Pancreas (tissue), 10 donors: ENCODE measurements at places on chromosomes 12 and 14.

GRCh38 chr14:92531106-92531873 is 17.7 kb downstream of the RIN3 start:
- no peak for DNase-seq

DNA sequence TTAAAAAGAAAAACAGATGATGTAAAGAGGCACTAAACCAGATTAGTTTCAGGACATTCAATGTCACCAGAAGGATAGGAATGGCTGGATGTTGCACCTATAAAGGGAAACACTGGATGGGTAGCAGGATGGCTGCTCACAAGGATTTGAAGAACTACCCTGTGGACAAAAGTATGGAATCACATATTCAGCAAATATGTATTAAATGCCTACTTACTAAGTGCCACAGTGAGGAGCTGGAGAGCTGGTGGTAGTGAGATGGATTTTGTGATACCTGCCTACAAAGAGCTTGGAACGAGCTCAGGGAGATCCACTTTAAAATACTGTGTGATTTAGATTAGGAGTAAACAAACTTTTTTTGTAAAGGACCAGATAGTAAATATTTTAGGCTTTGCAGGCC is 316.2 kb downstream of the PAWR start:
- no peak for DNase-seq

DNA sequence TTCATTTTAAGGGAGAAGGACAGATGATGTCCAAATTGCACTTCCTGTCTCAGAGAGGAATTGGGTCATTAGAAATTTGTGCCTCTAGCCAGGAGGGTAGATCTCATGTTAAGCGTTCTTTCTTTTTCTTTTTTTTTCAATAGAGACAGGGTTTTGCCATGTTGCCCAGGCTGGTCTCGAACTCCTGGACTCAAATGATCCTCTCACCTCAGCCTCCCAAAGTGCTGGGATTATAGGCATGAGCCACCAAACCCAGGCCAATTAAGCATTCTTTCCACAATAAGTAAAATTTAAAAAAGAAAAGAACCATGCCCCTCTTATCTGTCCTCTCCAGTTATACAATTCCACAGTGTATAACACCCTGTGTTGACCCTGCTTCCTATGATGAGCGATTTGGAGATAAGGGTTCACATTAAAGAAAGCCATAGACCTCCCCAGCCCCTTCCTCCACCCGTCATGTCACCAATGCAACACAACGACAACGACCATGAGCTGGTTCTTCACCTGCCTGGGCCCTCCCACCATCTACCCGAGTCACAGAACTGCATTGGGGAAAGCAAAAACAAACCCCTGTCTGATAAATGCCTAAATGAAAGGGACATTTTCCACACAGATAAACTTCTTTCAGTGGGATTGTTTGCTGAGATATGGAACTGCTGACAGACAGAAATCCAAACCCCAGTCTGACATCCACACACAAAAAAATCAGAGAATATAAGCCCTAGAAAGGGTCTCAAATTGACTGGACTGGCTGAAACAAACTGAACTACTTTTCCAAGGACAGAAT is 37.3 kb downstream of the SSH1 start:
- DNase-seq = peak; percentile 10

- DNase-seq = no peak
These were observed 91.3 kb downstream of the TSPAN9 start for GRCh38 chr12:3168223-3169221.

- no peak for DNase-seq
These were observed 73.4 kb downstream of the C12orf42 start for GRCh38 chr12:103422328-103422727.

GRCh38 chr12:119432949-119433348 is 98.4 kb downstream of the CCDC60 start:
- no peak for DNase-seq

DNA sequence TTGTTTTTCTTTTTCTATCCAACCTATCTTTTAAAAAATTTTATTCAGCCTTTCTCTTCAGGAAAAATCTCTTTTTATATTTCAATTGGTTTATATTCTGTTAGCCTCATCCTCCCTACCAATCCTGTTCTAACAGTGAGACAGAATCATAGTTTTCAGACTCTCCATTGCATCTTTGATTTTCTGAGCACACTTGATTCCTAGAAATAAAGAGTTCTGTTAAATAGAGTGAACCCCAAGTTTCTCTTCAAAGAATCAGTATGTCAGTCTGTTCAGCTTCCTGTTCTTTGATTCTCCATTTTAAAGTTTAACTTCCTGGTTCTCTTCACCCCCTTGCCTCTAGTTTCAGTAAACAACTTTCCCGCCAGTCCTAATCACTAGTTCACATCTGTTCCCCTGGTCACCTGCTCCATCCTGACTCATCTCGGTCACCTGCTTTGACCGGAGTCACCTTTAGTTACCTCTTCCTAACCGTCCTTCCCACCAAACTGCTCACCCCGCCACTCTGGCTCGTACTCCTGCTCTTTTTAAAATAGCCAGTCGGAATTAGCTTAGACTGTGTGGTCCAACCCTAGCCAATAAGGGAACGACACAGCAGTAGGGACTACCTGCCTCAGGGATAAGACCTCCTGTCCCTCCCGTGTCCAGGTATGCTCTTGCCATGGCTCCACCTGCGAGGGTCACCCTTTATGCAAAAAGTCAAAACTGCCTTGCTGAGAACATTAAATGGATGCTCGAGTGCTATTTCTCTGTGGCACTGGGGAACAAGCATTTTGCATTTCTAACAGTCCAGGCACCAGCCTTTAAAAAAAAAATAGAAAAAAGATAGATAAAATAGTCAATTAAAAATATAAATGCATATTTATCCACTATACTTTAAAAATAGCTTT is 48.4 kb downstream of the DDX51 start:
- no peak for DNase-seq

DNA sequence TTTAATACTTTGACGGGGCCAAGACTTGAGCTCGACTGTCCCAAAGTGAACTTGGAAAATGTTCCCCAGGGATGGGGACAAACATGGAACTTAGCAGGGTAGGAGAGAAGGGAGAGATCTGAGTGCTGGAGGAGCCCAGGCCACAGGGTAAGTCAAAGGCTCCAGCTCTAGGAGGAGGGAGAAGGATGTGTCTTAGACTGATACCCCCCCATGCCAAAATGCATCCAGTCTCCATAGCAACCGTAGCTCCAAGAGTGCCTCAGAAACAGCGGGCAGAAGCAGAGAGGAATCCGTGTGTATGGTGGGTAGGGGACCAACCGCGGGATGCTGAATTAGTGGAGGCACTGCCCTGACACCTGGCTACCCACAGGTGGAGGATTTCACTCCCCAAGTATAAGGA is 845 bp upstream of the AGAP2 start:
- no peak for DNase-seq

- DNase-seq = peak; percentile 54
These were observed 20.0 kb downstream of the BEGAIN start for GRCh38 chr14:100567009-100567876.

GRCh38 chr12:119060847-119061796 is 79.8 kb downstream of the SRRM4 start:
- peak; percentile 72 for DNase-seq

GRCh38 chr12:53948650-53949593 is 5.8 kb upstream of the HOXC12 start:
- no peak for DNase-seq

DNA sequence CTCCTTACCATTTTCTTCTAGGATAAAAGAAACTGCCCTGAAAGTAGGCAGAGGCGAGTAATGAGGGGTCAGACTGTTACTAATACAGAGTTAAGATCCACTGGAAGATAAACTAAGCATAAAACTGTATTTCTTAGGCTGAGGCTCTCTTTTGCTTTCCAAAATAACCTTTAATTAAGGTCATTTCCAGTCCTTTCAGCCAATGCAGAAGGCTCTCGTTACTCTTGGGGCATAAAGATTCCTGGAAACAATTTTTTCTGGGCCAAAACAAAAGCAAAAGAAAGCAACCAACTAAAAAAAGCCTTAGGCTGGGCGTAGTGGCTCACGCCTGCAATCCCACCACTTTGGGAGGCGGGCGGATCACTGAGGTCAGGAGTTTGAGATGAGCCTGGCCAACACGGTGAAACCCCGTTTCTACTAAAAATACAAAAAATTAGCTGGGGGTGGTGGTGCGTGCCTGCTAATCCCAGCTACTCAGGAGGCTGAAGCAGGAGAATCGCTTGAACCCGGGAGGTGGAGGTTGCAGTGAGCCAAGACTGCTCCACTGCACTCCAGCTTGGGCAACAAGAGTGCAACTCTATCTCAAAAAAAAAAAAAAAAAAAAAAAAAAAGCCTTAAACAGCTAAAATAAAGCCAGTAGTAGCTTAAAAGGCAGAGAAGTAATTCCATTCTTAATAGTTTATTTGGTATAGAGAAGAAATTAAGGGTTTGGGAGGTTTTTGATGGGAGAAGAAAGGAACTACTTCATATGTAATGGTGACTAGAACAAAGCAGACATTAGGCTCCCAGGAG is 68.9 kb upstream of the STAC3 start:
- DNase-seq = no peak

- DNase-seq = no peak
These were observed 23.4 kb downstream of the CGRRF1 start for GRCh38 chr14:54533100-54533499.

DNA sequence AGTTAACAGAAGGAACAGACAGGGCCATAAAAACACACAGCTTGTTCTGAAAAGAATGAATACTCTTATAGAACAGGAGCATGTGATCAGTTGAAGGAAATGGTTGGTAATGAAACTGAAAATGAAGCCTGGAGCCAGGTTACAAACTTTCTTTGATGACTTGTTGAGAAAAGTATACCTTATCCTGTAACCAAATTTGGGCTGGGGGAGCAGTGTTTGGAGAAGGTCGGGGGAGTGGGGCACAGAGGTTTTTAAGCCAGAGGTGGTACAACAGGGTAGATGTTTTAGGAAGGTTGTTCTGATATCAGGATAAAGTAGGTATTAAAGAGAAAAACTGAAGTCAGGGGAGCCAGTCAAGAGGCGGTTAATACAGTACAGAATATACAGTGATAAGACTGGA is 8.2 kb downstream of the GOLT1B start:
- DNase-seq = no peak

DNA sequence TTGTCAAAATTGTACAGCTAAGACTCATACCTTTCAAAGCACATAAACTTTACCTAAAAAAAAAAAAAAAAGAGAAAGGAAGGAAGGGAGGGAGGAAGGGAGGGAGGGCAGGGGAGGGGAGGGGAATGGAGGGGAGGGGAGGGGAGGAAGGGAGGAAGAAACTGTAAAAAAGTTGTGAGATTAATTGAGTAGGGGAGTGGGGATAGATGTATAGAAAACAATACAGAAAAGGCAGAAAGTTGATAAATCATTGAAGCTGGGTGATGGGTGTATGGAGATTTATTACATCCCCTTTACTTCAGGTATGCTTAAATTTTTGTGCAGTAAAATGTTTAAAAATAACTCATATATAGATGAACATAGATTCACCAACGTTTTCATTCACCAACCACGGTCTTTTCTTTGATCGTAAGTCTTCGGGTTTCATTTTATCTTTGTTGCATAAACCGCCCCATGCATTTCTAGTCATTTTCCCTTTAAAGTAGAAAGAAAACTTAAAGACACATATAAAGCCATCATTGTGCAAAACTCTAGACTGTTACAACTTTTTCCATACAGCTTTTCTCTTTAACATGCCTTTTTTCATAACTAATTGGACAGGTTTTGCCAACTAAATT is 191.2 kb upstream of the KRR1 start:
- no peak for DNase-seq

- no peak for DNase-seq
These were observed 33.4 kb downstream of the CDC42BPB start for GRCh38 chr14:103023881-103024473.

DNA sequence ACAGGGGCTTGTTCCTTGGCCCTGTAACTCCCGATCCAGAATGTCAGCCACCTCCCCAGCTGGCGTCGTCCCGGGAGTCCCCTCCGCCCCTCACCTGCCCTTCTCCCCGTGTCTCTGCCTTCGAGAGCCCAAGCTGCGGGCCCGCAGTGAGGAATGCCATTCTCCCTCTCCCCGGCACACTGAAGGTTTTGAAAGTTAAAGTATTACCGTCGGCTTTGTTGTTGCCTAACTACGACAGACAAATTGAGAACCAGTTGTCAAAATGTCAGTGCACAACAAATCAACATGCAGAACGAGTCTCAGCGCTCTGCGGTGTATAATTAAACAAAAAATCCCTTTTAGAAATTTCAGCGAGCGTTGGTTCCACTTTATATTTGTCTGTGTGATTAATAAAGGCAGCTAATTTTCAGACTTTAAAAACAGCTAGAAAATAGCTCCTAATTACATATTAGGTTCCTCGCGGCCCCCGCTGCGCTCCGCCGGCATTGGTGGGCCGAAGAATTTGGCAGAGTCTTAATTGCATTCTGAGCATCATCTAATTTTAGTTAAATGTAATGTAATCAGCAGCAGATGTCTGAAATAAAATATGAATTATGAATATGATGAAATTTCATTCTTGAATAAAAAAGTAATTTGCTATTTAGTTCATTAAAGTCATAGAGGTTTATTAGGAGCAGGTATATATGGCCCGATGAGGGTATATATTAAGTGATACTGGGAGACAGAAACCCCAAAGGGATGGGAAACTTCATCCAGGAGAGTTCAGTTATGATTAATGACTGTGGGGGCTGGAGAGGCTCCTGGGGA is 40.3 kb downstream of the MVK start:
- no peak for DNase-seq

DNA sequence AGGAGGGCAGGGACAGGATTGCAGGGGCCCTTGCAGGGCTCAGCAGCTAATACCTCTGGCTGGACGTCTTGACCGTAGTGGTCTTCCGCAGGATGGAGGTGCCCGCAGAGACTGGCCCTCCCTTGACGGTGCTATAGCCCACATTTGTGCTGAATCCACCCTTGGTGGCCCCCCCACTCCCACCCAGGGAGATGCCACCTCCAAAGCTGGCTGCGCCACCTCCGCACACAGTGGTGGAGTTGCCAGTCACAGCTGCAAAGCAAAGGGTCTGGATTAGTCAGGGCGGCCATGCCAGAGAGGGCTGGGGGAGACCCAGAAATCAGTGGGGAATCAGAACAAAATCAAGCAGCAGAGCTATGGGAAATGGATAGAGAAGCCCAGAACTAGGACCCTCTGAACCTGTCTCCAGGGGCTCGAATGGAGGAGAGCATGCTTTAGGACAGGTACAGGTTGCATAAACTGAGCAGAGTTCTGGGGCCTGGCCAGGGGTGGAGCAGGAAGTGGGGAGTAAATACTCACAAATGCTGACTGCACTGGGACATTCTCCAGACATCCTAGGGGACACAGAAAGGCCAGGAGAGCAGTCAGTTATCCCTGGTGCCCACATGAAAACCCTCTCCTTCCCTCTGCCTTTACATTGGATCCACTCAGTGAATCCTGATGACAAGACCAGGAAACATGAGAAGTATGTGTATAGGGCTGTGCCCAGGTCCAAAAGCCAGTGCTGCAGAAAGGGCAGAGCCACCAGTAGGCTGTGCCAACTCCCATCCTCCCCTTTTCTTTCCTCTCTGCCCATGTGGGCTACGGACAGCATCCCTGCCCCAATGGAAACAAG is 8.1 kb upstream of the KRT4 start:
- DNase-seq = no peak
